ENCODE measurements at places on chromosomes 13 and 19.
A peak's percentile ranks its signal among the peaks of the same experiment; 100 is the strongest.

DNA sequence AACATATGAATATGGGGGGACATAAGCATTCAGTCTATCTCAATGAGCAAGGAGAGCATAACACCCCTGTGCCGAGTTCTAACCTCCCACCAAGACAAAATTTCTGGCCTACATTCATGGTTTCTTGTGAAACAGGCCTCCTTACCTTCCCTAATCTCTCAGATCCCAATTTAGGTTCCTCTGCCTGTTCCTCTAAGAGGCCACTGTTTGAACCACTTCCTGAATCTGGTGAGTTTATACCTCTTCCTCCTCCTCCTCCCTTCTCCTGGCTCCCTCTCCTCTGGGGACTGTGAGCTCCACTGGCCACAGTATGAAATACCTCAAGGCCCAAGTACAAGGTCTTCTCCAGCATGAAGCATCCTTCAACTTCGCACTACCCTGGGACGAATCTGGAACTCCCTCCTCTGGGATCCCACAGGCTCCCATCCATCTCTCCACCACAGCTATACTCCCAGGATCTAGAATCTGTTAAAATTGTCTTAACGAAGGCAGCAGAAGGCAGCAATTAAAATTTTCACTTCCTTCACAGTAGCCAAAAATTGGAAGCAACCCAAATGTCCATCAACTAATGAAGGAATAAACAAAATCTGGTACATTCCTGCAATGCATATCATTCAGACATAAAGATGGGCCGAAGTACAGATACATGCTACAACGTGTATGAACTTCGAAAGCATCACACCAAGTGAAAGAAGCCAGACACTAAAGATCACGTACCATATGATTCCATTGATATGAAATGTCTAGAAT is 7.8 kb upstream of the SIGLECL1 start:
- DNase-seq = no peak

- no peak for DNase-seq
Measured at GRCh38 chr13:113586661-113587479, 2.3 kb downstream of the TFDP1 start.

DNA sequence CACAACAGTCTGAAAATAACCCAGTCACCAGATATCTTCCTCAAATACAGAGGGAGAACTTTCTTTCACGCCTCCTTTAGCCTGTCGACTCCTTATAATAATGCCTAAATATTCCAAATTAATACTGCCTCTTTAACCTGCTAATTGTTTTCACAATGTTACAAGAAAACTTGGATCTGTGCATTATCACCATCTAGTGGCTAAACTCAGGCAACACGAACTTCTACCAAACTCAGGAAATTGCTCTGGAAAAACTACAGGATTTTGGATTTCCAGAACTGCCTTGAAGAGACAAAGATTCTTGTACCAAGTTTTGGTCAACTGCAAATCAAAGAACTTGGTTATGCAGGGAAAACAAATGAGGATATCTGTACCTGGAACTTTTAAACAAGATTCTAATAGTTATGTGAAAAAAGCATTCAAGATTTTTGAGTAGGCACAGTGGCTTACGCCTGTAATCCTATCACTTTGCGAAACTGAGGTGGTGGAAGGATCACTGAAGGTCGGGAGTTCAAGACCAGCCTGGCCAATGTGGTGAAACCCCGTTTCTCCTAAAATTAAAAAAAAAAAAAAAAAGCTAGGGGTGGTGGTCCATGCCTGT is 10.8 kb downstream of the CLN5 start:
- peak; percentile 34 for DNase-seq

DNA sequence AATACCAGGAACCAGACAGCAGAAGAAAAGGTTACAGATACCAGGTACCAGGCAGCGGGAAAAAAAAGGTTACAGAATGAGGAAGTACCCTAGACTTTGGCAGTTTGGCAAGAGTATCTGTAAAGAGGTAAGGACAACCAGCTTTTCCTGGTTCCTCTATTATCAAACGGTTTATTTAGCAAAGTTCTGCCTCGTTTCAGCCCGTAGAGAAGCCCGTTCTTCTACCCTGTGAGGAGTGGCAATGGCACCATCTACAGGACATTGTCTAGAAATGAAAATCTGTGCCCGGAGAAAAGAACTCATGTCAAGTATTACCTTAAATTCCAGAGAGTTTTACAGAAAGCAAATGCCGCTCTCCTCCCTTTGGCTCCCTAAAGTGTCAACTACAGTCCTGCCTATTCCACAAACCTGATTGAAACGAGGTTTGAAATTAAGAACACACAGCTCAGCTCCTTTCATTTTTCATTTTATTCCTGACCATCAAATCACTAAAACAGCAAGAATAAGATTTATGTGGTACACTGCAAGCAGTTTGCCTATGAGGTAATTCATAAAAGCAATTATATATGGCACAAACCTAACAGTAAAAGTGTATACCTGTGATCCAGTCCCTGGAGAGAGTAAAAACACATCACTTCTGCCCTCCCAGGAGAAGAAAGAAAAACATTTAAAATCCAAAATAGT is 226.3 kb downstream of the SLC7A1 start:
- DNase-seq = no peak

DNA sequence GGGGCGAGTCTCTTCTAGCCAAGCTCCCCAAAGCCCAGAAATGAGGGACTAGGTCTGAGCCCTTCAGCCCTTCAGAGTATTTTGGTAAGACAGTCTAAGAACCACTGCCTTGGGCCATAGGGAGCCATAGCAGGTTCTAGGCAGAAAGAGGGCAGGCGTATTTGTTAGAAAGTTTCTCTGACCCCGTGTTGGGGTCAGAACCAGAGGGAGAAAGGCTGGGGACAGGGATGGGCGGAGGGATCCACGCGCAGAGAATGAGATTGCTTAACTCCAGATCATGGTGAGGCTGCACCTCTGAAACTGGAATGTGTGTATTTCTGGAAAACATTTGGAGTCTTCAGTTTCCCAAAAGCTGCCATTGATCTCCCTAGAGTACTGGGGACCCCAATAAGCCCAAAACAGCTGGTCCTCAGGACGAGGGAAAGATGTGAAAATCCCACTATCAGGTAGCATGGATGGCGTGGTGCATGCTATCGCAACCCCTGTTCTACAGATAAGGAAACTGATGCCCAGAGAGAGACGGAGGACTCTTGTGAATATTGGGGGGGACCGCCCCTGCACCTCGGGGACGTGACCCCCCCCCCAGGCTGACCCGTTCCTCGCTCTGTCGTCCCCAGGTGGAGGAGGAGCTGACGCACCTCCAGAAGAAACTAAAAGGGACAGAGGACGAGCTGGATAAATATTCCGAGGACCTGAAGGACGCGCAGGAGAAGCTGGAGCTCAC is 703 bp upstream of the TPM4 start:
- no peak for DNase-seq

DNA sequence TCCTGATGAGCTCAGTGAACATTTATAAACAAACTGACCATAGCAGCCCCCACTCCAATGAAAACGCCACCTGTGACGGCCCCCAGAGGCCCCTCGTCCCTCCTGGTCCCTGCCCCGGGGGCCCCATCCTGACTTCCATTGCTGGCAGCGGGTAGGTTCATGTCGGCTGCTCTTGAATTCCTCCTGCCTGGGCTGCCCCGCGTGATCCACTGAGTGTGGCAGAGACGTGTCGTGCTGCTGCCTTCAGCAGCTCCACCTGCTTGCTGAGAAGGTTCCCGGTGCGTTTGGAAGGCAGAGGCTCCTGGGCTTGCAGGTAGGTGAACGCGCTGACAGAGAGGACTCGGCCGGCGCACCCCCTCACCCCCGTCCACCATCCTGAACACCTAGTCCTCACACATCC is 11.6 kb downstream of the C2CD4C start:
- no peak for DNase-seq

DNA sequence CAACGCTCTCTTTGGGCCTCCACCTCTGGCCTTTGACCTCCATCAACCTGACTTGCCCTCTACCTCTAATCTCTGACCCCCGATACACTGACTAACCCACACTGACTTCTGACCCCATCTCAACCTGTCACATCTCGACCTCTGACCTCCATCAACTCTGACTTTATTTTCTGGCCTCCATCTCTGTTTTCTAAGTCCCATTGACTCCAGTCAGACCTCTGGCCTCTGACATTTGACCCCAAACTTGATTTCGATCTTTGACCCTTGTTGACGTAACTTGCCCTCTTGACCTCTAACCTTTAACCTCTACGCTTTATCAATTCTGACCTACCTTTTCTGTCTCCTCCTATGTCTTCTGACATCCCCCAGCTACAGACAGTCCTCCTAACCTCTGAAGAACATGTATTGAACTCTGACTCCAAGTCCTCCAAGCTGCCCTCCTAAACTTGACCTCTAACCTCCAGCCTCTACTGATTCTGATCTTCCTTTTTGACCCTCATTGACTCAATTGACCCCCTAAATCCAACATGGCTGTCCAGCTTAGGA is 780 bp downstream of the ACP4 start:
- DNase-seq = no peak

DNA sequence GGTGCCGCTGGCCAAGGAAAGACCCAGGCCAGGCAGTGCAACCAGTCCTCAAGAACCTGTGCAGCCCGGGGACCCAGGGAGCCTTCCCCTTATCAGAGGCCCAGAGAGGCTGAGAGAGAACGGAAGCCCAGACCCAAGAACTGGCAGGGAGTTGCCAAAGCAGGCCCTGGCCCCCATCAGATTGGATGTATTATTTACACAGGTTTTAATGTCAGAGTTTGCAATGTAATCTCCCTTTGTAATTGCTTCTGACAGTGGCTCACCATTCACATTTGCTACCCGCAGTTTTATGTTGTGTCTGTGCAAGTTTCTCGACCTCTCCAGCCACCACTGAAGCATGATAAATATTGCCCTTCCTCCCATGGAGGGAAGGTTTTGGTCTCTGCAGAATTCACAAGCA is 660.9 kb downstream of the LIG4 start:
- no peak for DNase-seq

Measured in hematopoietic multipotent progenitor cell treated with erythropoietin and hydrocortisone succinate and interleukin-3 and kit ligand, for 15 days (in vitro differentiated cells).